ENCODE measurements at places on chromosomes 11 and 22. TPM values are rescaled to one million over a fixed set of nuclear protein-coding genes. Genes with fewer than 3 reads are reported as not detected.

Gene NDUFC2
- 146 TPM for total RNA-seq

GRCh38 chr11:73187854-73188253 is 30.2 kb upstream of the P2RY2 start:
- DNase-seq, result no peak

- DNase-seq, result no peak
These were observed 37.3 kb downstream of the DIXDC1 start for GRCh38 chr11:111974446-111974845.

- no peak for DNase-seq
These were observed 59.9 kb upstream of the RRAS2 start for GRCh38 chr11:14418801-14419417.

DNA sequence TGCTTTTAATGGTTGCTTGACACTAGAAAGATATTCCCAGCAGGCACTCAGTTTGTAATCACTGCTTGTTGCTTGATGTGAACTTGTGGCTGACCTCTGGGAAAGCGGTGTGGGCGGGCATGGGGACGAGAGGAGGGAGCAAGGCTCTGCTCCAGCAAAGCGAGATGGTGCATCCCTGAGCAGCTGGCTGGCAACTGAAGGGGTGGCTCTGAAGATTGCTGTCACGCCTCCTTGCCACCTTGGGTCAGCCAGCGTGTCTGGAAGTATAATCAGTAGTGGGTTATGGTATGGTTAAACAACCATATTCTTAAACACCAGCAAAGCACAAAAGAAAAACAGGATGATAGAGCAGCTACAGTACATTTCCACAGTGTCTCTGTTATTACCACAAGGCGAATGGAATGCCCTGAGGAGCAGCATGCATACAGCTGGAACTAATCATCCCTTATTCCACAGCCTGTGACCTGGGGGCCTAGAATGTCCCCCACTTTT is 124.5 kb downstream of the TRIM44 start:
- no peak for DNase-seq
